ENCODE measurements at places on chromosomes 1 and 21.

DNA sequence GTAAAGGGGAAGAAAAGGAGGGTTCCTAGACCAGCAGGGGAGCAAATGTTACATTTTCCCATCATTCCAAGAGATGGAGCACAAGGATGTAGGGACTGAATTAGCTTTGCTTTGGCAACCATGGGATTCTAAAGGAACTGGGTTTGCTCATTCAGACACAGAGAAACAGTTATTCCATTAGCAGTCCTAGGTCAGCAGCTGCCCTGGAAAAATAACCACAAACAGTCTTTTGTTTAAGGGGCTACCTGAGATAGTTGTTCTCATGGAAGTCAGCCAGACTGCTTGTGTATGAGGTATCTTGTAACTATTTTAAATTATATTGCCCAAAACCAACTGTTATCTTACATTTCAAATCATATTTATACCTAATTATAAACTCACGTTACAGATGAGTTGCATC lies 58.4 kb upstream of the VCAM1 start:
- DNase-seq, result no peak

GRCh38 chr1:221439008-221439746 lies 302.7 kb downstream of the DUSP10 start:
- DNase-seq, result peak; percentile 78

- DNase-seq, result no peak
Measured at GRCh38 chr1:47183308-47184089, 6.3 kb downstream of the PDZK1IP1 start.

- DNase-seq, result no peak
Measured at GRCh38 chr1:160836981-160837557, 25.6 kb downstream of the CD244 start.

DNA sequence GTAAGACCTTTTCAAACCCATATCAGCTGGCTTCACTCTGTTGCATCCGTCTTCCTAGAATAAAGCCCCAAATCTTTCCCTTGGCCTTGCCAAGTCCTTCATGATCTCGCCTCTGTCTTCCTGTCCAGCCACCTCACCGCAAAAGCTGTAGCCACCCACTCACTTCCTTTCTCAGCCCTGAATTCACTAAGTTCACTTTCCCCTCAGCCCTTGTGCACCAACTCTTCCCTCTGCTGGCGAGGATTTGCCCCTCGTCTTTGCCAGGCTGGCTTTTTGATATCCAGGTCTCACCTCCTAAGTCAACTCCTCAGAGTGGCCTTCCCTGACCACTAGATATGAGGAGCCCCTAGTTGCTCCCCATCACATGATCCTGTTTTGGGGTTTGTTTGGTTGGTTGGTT lies 3.9 kb upstream of the COL16A1 start:
- DNase-seq, result no peak

GRCh38 chr1:57799490-57800115 lies 375.7 kb upstream of the DAB1 start:
- no peak for DNase-seq

GRCh38 chr1:2595261-2595811 lies 8.8 kb downstream of the PRXL2B start:
- no peak for DNase-seq

GRCh38 chr21:38839328-38840286 lies 33.9 kb downstream of the ETS2 start:
- no peak for DNase-seq

DNA sequence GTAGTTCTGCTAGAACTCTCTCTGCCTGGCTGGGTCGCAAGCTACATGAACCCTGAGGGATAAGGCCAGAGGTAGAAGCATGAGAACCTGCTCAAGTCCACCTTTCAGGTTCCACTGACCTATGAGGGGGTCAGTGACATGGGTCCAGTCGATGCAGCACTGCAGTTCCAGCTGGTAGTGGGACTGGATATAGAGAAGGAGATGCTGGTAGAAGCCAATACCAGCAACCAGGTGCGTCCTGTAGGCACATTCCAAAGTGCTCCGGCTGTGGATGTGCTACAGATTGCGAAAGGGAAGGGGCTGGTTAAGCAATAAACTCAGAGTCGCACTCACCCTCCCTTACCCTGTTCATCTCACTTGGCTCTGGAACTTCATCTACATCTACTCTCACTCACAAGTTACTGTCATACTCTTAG lies 5.7 kb downstream of the SMG5 start:
- DNase-seq, result no peak

DNA sequence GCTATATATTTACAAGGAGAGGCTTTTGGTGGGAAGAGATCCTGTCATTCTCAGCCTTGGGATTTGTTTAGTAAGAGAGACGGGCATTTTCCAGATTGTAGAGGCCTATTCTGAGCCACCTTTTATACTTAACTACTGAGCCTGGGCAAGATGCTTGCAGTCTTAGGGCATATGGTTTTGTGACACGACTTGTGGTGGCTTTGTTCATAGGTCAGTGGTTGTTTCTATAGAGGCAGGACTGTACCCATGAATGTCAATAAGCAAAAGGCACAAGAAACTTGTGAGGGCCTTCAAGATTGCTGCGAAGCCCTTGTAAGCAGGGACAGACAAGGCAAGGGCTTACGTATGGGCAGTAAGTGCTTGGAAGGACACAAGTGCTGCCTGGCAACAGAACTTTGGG lies 3.4 kb upstream of the FCRL3 start:
- DNase-seq, result no peak

DNA sequence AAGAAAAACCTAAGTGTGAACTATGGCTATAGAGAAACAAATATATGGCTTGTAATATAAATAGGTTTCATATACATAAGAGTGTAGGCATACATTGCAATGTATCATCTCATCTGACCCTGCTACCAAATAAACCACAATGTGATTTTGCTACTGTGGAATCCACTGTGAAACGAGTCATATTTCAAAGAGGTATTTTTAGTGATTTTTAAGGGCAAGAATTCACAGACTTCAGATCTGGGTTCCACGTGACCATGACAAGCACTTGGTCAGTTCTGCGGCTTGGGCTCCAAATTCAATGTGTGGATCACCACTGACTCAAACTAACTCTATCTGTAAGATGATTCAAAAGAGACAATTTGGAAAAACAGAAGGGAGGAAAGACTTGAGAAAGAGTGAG lies 147.0 kb upstream of the ERG start:
- DNase-seq, result no peak

GRCh38 chr1:167602840-167603239 lies 27.2 kb upstream of the RCSD1 start:
- DNase-seq, result peak; percentile 20

DNA sequence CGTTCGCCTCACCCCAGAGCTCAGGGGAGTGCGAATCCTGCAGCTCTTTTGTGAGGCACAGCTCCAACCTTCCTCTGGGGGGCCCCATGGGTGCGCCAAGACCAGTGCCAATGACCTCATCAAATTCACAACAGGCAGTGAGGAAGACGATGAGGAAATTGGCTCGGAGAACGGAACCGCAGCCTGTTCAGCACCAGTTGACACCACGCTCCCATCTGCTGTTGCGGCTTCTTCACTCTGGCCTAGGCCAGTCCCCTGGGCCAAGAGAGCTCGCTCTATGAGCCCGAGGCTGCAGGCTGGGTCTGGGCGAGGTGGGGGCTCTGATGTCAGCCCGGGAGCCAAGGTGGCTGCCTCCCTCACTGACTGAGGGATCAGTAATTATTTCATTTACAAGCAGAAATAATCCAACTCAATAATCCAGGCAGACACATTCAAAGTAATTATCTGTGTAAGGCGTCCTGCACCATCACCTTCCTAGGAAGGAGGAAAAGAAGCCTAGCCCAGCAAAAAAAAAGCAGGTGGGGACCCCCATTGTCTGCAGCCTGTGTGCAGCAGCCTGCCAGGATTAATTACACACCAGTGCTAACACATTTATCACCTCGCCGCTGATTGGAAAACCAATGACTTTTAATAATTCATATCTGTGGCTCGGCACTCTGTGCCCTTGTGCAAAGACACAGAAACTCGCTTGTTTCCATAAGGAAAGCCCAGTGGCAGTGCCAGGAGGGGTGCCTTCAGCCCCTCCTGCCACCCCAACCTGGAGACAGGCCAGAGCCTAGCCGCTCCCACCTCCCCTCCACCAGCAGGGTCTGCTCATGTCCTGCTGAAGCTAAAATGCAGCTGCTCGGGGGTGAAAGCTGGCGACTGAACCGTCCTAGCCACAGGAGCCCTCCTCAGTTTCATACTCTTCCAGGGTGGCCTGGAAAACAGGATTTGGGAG lies 1.9 kb downstream of the PLEKHA6 start:
- no peak for DNase-seq

- no peak for DNase-seq
Measured at GRCh38 chr1:180577361-180577760, 18.6 kb downstream of the OVAAL start.

- no peak for DNase-seq
Measured at GRCh38 chr1:221069178-221069903, 190.1 kb downstream of the HLX start.
